ENCODE measurements at places on chromosomes 2 and 18.

GRCh38 chr2:148658807-148659722 lies 14.5 kb downstream of the EPC2 start:
- no peak for DNase-seq

GRCh38 chr2:235143789-235144188 lies 192.0 kb downstream of the SH3BP4 start:
- DNase-seq: no peak

GRCh38 chr2:181752301-181752700 lies 72.0 kb upstream of the NEUROD1 start:
- no peak for DNase-seq

DNA sequence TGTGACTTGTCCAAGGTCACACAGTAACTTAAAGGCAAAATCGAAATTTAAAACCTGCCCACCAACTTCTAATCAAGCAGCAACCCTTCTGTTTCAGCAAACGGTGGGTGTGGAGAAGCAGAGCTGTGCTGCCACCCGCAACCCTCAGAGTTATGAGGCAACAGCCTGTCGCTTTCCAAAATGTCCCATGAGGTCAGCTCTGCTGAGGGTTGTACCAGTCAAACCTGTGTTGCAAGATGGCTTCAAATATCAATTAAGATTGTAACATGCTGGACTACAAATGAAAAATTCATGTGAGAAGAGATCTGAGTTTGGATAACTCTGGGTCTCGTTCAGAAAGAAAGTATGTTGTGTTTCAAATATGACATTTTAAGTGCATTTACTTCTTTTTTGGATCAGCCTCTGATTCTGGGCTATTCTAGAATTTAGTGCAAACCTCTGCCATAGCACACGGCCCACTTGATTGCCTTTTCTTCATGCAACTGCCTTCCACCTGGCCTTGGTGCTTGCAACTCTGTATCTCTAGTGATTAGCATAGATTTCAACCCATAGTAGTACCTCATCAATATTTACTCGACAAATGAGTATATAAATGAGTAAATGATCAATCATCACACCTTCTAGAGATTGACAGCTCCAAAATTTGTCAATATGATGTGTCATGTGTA lies 69.3 kb downstream of the TIMM21 start:
- DNase-seq: no peak

GRCh38 chr2:181836583-181836982 lies 54.9 kb upstream of the ITPRID2 start:
- DNase-seq: no peak

DNA sequence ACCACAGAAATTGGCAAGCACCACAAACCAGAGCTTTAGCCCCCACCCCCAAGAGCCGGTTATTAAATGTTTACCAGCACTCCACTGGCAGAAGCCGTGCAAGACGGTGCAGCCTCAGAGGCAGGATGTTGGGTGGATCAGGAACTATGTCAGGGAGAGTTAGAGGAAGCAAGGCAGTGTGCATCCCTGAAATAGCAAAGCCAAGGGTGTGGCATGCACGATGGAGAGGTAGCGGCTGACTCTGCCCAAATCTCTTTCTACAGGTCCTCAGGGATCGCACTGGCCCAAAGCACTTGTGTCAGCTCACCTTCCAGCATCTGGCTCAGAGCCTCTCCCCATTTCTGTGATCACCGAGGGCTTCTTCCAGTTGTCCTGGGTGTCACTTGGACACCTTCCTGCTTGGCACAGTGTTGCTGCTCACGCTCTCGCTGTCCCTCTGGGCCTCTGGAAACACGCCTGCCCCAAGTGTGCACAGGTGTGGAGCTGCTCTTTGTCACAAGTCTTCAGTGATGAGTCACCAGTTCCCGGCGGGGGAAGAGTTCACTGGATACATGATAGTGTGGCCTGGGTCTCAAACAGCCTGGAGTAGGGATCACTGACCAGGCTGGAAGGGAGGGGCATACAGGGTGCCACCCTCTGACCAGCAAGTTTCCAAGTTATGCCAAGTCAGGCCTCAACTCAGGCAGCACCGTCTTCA lies 17.3 kb upstream of the B3GNT7 start:
- DNase-seq: no peak

DNA sequence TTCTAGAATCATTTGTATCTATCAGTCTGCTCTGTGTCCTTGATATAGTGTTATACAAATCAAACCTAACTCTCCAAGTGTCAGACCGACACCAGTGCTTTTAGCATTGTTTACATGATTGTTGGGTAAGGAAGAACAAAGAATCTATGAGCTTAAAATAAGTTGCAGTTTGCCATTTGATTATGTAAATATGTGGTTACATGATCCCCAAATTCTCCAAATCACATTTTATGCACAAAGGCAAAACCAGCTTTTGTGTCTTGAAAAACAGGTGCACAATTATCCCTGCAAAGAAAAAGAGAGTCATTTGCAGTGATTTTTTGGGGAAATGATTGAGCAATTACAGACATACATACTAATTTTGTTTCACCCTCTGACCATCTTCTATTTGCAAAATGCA lies 652.6 kb upstream of the CHAC2 start:
- no peak for DNase-seq

GRCh38 chr2:227344231-227344630 lies 19.2 kb downstream of the MFF start:
- DNase-seq: no peak

DNA sequence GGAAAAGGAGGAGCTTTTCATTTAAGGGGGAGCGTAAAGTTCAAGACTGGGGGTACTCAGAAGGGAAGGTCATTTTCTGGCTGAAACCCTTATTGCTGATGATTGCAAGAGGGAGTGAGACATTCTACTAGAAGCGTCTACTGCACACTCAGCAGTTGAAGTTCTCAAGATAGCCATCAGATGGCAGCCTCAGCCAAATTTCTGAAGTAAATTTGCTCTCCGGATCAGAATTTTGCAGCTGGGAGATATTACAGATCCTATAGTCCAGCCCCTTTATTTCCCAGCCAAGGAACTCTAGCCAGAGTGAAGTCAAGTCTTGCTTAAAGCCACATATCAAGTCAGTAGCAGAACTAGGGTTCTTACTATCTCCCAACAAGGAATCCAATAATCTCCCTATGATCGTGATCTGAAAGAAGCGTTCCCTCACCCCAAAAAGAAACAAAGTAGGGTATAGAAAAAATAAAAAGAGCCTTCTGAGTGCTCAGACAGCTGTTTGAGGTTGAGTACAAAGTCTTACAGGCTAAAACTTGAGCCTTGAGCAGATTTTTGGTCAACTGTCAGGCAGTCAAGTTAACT lies 24.0 kb downstream of the RAX start:
- no peak for DNase-seq

DNA sequence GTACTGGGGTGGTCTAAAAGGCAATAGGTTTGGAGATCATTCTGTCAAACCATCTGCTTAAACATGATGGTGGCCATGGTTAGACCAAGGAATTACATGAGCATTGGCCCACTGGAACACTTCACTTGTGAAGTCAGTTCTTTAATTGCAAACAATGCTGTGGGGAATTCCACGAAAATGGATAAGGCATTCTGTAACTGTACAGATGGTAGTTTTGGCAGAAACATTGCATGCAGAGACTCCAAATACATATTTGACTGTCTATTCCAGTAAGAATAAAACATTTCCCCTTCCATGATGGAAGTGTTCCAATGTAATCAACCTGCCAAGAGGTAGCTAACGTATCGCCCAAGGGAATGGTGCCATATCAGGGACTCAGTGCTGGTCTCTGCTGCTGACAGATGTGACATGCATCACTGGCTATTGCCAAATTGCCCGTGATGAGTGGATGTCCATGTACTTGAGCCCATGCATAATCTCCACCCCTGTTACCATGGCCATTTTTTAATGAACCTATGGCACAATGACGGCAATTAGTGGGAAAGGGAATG lies 417.9 kb downstream of the CDH7 start:
- DNase-seq: no peak

- DNase-seq: no peak
Measured at GRCh38 chr2:112118148-112118547, 20.0 kb upstream of the FBLN7 start.

GRCh38 chr18:61173554-61173953 lies 159.7 kb upstream of the CDH20 start:
- no peak for DNase-seq

GRCh38 chr2:240245706-240246105 lies 105.2 kb upstream of the OTOS start:
- no peak for DNase-seq

Measured in stimulated activated CD8-positive, alpha-beta memory T cell treated with anti-CD3 and anti-CD28 coated beads, Interleukin-4, amount 100 ng/mL, for 1 hour (primary cell).